ENCODE measurements at places on chromosomes 12 and 14.
A peak's percentile ranks its signal among the peaks of the same experiment; 100 is the strongest.

DNA sequence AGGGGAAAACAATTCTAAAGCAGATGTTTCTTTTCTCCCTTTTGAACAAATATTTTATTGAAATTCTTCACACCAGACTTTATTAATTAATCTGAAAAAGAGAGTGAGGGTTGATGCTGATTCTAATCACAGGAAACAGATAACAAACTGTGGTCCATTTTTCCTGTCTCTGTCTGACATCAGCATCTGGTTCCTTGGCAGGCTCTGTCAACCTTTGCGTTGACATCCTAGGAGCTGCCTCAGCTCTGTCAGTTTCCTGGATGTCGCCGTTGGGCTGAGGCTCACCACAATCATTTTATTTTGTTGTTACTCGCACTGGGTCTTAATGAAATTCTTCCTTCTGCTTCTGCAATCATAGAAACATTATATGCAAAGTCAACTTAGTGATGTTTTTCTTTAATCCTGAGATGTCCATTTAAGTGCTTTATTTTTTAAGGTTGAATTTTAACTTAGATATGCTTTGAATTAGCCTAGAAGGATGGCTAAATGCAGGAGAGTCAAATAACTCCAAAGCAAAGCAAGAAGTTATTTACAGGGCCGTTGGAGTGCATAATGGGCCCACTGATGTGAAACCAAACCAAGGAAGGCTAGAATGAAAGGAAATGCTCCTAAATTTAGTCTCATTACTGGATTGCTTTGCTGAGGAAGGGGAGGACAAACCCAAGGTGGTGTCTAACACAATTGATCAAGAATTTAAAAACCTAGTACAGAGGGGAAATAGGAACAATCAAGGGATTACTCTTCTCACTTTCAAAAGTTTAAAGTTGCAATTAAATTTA is 542.4 kb downstream of the FLRT2 start:
- DNase-seq = no peak

- DNase-seq = no peak
Measured at GRCh38 chr14:105883066-105884005, 357.0 kb downstream of the TMEM121 start.

DNA sequence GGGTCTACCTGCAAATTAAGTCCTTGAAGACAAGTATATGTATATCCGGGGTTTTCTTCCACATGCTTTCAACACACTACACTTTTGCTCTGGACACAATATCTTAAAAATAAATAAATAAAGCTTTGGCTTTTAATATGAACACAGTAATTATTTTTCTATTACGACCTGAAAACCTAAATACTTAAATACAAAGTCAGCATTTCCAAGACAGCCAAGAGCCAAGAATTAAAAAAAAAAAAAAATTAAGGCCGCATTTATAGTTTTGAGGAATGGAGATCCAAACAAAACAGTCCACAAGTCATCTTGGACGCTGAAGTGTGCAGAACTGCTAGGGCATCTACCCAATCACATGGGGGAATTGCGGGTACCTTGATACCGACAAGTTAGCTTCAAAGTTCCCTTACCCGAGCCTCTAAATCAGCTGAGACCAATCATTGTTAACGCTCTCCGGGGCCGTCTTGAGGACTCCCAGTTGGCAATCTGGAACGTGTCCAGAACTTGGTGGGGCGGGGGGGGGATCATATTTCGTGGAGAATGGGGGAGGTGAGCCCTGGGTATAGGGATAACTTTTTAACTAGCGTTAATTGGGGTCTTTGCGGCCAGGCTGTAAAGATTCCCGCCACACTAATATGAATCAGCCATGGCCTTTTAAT is 731 bp upstream of the PCNX4 start:
- DNase-seq = no peak

DNA sequence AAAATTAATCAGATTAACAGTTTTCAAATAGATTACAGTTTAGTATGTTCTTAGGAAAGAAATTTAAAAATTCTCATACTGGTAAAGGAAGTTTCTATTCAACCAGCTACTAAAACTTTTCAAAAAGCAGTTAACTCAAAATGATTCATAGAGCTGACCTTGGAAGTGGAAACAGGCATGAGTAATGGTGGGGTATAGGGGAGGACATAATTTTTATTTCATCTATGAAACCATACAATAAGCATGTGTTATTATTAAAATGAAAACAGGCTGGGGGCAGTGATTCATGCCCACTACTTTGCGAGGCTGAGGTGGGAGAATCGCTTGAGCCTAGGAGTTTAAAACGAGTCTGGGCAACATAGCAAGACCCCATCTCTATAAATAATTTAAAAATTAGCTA is 73.0 kb downstream of the DNAI7 start:
- DNase-seq = no peak

- no peak for DNase-seq
Measured at GRCh38 chr14:33927944-33928343, 22.9 kb downstream of the EGLN3 start.

- no peak for DNase-seq
Measured at GRCh38 chr12:96570579-96570978, 81.2 kb downstream of the CFAP54 start.

DNA sequence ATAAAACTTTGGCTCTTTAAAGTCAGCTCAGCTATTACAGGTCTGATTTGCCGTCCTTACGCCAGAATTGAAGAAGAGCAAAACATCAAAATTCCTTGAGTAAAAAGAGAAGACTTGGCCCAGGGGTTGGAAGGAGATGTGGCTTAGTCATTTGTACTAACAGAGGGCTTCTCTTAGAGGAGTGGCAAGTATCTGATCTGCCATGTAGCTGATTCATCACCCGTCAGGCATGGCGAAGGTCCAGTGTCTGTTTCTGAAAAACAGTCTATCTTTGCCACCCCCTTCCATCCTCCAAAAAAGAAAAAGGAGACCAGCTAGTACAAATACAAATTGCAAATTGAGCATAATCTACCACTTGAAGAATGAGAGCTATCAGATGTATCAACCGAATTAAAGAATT is 91.9 kb downstream of the RAD52 start:
- no peak for DNase-seq

- DNase-seq = no peak
Measured at GRCh38 chr14:82180139-82180538, 646.5 kb upstream of the SEL1L start.

GRCh38 chr12:120252071-120252906 is 13.2 kb downstream of the PXN start:
- no peak for DNase-seq

DNA sequence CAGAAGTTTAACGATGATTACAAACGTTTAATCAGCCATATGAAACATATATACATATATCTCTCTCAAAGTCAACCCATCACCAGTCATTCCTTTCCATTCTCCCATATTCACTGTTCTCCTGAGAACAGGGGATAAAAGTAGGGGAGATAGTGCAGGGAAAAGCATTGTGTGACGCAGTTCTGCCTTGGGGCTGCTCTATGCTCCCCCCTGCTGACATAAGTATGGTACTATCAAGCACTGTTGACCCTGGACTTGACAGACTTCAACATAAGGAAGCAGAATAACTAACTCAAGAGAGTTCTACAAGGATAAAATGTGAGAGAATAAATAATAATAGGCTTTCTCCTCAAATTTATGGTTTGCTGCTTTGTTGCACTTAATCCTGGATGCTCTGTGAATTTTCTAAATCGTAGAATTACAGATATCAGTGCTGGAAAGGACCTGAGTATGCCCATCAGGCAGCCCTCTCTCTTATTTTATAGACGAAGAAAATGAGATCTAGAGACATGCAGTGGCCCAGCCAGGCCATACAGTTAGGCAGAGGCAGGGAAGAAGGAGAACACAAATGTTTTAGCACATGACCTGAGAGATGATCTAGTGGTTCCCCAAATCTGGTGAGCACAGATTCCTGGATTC is 87.2 kb downstream of the SCN8A start:
- no peak for DNase-seq

DNA sequence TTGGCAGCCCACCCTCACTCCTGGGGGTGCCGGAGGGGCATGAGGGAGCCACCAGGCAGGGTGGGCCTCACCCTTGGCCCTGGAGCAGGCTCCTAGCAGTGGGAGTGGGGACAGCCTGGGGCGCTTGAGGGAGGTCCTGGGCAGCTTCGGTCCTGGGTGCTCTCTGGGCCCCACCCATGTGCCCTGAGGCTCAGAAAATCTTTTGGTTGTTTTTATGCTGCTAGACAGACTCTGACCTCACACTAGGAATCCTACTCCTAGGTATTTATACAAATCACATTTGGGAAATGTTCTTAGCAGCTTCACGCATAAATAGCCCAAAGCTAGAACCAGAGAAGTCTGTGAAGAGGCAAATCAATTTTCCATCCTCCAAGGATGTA is 10.9 kb upstream of the ULK1 start:
- DNase-seq = no peak

- no peak for DNase-seq
Measured at GRCh38 chr12:86456241-86456640, 200.1 kb upstream of the MGAT4C start.

DNA sequence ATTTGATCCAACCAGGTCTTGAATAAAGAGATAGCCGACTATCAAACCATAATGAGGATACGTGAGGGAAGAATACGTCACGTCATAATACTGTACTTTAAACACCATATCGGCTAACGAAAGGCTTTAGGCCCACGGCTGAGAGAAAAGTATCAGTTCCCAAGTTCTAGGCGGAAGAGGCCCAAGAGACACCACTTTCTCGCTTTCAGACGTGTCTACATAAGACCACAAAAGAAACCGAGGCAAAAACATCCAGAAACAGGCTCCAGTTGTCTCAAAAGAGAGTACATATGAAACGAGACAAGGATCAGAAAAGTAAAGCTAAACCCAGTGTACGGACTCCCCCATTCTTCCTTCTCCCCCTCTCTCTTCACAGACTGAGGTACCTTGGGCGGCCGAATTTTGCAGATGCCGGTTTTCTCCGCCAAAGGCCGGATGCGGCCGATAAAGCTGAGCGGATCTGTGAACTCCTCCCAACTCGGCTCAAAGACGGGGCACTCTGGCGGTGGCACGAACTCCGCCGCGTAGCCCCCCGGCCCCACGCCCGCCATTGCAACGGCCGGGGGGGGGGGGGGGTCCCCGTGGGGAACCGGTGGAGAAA is 479 bp downstream of the KDM5A start:
- no peak for DNase-seq

- no peak for DNase-seq
Measured at GRCh38 chr14:67680121-67680602, 5.7 kb upstream of the VTI1B start.

GRCh38 chr14:69356903-69357543 is 41.1 kb downstream of the ERH start:
- no peak for DNase-seq

- DNase-seq = no peak
Measured at GRCh38 chr14:52551696-52552062, 626 bp downstream of the TXNDC16 start.

DNA sequence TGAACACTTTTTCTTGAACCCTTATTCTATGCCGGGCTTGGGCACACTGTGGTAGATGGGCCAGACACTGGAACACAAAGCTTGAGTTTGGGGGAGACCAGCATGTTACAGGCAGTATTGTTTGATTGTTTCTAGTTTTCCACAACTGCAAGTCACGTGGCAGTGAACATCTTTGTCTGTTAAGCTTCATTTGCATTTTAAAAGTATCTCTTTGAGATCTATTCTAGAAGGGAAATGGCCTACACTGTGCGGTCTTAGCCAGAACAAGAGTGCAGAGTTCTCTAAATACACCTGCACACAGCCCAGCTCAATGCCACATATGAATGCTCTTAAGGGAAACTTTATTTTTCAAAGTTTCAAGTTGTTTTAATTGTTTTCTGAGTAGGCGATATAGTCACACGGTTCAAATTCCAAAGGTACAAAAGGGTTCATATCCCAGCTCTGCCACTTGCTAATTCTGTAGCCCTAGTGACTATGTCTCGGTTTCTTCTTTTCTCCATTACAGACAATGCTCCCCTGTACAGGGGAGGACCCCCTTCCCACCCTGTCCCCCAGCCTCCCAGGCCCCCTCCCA is 24.9 kb downstream of the RIN3 start:
- DNase-seq = no peak

GRCh38 chr14:90491221-90491885 is 94.5 kb downstream of the CALM1 start:
- peak; percentile 39 for DNase-seq

GRCh38 chr12:100737168-100737567 is 57.4 kb upstream of the ANO4 start:
- DNase-seq = no peak

DNA sequence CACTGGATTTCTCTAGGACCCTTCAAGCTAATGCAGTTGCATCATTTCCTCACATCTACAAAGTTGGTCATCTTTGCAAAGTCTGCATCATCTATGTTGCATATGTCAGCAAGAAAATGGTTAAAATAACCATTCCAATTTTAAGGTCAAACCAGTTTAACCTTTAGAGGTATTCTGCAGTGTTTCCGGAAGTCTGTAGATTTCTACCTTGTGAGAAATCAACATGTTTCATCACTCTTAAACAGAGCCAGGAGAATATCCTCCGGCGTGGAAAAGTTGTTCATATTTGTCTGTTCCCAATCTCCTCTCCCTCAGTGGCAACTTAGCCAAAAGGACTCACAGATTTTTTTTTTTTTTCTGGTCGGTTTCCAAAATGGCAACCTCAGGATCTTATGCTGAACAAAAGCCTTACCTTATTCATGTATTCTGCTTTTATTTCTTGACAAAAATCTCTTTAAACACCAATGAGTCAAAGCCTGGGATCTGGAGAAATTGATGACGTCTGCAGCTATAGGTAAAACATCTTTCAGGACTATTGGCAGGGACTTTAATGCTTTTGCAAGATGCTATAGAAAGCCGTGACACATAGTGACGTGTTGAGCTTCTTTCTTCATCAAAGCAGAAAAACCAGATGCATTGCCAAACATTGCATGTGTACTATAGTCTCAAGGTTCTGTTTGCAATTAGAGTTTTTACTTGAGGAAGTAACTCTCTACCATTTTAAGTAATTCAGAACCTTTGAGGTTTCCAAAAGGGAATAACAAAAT is 16.0 kb upstream of the CDK17 start:
- no peak for DNase-seq

GRCh38 chr12:20508359-20508758 is 140.0 kb downstream of the PDE3A start:
- DNase-seq = no peak

DNA sequence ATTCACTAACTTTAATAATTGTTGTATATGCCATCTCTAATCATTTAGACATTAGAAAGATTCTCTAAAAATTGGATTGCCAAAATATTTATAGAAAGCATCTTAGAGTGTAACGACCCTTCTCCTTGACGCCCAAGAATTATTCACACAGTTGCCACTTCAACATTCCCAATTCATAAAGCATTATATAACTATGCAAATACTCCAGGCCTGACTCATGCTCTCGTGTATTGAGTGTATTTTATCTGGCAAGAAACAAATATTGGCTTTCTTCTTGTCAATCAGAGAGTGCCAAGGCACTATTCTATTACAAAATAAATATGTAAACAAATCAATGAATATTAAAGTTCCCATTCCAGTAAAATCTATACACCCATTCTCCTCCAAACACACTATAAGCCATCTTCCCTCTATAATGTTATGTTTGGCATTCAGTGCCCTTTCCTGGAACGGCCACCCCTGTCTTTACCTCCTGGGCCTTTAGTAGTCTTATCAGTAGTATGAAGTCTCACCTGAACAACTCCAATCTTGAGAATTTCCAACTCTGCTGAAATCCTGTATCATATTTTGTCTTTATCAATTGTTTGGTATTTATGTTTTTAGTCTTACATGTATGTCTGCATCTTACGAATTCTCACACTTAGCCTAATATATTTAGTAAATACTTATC is 182.6 kb downstream of the PIK3C2G start:
- no peak for DNase-seq

- no peak for DNase-seq
Measured at GRCh38 chr14:37594971-37595808, at the start of the genes FOXA1 and TTC6. Gene FOXA1, minus strand, starts transcription at chr14:37595249. Its CDS starts 277 bp downstream, at chr14:37594972. Gene TTC6, plus strand, starts transcription at chr14:37595629. Its CDS starts 26,436 bp downstream, at chr14:37622065.

- DNase-seq = no peak
Measured at GRCh38 chr14:50237427-50237826, 6.0 kb upstream of the SOS2 start.

Measured in H1 (cell line).